ENCODE measurements at places on chromosomes 2 and 18.

- no peak for DNase-seq
These were observed 202.9 kb upstream of the HDAC4 start for GRCh38 chr2:239603411-239604356.

GRCh38 chr2:143955401-143956065 is 564.4 kb downstream of the ZEB2 start:
- no peak for DNase-seq

GRCh38 chr2:7027956-7028655 is 110.9 kb downstream of the RNF144A start:
- no peak for DNase-seq

GRCh38 chr2:63195310-63195709 is 144.7 kb downstream of the OTX1 start:
- DNase-seq: no peak

DNA sequence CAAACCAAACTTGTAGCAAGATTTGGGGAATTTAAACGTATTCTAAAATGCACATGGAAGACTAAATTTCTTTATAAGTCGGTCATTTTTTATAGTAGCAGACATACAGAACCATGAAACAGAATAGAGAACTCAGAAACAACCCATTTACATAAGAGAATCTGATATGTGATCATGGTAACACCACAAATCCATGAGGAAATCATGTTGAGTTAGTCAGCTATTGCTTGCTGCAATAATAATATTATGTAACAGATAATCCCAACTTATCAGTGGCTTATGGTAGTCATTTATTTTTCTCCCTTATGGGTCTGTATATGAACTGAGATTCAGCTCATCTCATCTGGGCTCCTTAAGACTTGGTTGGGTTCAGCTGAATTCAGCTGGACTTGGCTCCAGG is 103.4 kb upstream of the SERTAD2 start:
- DNase-seq: no peak

GRCh38 chr2:54558188-54559005 is 102.3 kb downstream of the SPTBN1 start:
- DNase-seq: peak; percentile 93

GRCh38 chr2:37198681-37199065 is 2.4 kb downstream of the CEBPZOS start:
- no peak for DNase-seq

GRCh38 chr2:127024769-127025358 is 82.1 kb downstream of the BIN1 start:
- peak; percentile 42 for DNase-seq

- DNase-seq: no peak
These were observed 12.0 kb upstream of the ZCCHC2 start for GRCh38 chr18:62510789-62511188.

DNA sequence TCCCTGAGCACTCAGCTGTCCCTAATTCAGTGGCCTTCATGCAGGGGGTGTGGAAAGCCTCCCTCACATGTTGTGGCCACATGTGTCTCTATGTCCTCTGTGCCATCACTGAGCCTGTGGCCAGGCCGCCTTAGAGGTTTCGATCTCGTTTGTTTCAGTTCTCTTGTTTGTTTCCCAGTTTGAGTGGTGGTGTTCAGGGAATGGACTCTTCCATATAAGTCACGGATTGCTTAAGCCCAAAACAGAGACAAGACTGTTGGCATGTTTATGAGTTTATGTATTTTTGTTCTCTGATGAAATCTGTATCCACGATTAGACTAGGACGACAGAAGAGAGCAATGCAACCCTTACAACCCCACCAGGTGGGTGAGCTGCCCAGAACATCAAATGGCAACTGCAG is 134.5 kb downstream of the CCBE1 start:
- no peak for DNase-seq

DNA sequence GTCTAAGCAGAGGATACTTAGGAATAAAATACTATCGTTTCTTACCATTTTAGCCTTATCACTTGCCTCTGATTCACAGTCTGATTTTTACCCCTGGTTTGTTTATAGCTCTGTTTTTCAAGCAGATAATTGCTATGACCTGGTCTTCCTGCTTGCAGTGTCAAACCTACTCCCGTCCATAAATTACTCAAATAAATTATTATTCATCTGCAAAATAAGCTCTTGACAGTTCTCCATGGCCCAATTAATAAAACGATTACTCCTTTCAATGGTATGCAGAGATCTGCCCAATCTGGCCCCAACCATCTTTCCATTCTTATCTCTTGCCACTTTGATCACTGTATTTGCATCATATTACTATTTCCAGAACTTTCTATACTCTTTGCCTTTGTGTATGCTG is 354.0 kb downstream of the CCDC85A start:
- DNase-seq: no peak

- no peak for DNase-seq
These were observed 77.2 kb downstream of the LTBP1 start for GRCh38 chr2:33023728-33024500.

DNA sequence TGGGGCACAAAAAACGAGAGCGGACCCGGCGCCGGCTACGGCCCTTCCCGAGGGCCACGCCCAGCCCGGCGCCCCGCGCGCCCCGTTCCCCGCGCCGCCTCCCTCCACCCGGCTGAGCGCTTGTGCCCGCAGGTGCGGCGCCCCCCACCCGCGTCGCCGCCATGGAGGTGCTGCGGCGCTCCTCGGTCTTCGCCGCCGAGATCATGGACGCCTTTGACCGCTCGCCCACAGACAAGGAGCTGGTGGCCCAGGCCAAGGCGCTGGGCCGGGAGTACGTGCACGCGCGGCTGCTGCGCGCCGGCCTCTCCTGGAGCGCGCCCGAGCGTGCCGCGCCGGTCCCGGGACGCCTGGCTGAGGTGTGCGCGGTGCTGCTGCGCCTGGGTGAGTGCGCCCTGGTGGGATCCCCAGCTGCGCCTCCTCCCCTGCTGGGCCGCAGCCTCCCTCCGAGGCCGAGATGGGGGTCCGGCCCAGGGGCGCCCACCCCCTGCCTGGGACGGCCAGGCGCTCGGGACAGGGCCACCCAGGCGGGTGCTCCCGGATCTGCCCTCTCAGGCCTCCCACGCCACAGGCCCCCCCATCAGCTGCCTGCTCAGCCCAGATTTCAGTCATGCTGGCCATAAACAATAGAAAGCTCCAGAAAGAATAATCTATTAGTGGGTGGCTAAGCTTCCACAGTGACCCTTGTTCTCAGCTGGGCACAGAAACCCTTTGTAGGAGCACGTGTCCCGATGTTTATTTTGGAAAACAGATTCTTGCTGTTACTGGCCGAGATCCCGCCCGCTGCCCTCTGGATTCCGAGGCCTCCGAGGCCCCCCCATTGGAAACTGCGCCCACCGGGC is 997 bp downstream of the BOK start:
- DNase-seq: no peak

- DNase-seq: no peak
These were observed 8.8 kb downstream of the RALB start for GRCh38 chr2:120261387-120262006.

DNA sequence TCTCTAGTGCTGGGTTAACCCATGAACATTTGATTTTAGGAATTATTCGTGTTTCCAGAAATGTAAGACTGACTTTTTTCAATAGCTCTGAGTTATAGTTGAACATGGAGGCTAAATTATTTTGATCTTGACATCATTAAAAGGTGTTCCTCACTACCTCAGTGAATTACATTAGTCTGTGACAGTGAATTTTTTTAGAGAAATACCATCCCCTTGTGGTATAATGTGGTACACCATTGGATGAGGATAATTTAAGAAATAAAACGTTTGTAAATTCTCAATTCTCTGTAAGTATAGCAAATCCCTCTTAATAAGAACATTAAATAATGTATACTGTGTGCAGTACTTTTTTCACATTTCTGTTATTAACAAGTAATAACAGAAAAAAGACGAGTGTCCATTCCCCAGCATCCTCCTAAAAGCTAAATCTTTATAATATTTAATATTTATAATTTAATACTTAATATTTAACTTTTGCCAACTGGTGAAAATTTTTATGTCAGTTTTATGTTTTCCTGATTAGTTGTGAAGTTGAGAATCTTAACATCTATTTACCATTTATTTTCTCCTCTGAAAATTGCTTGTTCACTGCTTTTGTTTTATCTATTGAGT is 70.3 kb upstream of the CWC22 start:
- peak; percentile 10 for DNase-seq

DNA sequence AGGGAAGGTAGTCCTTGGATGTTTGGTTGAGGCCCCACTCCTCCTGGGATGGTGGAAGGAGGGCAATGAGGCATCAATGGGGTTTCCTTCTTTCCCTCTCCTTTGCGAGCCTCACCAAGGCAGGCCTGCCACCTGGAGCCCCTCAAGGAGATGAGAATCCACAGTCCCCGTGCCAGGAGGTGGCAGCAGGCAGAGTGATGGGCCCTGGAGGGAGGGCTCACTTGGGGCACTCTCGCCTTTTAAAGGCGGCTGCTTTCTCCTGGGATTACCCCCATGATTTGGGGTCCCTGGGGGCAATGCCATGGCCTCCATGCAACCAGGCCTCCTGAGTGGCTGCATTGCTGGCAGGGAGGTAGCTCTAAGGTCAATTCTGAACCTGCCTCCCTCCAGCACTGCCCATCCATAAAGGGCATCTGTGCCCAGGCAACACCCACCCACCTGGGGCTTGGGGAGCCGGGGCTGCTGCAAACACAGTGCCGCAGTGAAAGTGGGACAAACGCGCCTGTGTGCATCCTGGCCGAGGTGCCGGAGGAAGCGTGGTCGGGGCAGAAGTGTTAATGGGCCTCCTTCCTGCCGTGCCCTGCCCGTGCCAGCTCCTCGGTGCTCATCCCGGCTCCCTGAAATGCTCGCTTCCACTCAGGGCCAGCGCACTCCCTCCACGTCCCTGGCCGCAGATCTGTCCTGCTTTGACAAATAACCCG is 55.9 kb downstream of the ZFP36L2 start:
- DNase-seq: no peak

GRCh38 chr18:42348722-42349121 is 393.7 kb downstream of the PIK3C3 start:
- no peak for DNase-seq

DNA sequence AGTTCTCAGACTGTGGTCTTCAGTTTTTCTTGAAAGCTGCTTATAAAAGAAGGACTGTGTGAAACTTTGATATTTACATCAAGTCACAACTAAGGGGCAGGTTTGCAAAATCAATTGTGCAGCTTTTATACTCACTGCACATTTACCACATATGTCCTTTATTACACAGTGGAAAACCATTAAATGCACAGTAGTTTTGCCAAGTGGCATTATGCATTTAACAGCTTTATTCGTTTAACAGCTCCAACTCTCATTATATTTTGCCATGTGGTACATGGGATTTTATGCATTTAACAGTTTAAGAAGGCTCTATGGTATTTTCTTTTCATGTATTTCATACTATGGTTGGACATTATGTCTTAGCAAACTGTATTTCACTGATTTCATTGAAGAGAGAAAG is 135.6 kb downstream of the SATB2 start:
- no peak for DNase-seq

GRCh38 chr2:144515696-144516410 is 4.1 kb downstream of the ZEB2 start:
- no peak for DNase-seq

DNA sequence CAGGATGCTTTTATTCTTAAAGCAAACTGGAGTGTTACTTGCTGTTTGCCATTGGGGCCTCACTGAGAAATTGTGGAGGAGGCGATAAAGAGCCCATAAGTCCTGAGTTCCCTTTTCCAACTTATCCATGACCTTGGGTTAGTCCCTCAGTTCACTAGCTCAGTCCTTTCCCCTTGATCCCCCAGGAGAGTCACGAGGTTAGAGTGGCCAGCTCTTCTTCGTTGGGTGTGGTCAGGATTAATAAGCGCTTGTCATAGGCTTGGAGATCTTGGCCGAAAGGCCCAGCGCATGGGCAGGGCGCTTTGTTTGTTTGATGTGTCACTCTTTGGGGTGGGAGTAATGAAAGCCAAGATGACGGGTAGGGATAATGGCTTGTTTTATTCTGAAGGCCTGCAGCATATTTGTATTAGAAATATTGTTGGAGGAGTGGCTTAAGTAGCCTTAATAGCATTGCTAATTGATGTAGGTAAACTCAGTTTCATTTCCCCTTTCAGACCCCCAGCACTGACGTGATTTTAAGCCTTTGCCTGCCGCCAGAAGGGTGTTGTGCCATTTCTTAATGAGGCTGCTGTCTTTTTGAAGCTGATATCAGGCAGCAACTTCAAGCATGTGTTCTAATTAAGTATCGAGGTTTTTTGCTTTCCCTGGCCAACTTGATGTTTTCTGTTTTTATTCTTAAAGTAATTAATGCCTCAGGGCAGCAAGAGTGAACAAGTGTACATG is 15.7 kb downstream of the GRHL1 start:
- DNase-seq: no peak

- no peak for DNase-seq
These were observed 7.4 kb upstream of the NPAS2 start for GRCh38 chr2:100812573-100812972.

DNA sequence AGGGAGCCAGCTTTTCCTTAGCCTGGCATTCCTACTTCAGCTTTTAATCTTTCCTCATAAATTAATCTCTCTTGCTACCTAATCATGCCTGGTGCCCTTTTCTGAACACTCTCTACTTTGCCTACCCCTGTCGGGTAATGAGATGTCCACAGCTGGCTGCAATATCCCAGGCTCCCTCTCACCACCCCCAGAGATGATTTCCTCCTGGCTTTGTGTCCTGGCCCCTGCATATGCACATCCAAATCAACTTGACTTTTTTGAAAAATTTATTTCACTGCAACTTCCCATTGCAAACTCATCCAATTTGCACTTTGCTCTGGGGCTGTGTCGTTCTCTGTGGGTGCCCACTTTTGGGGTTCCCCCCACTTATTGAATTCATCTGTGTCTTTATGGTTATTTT is 218.1 kb upstream of the SKOR2 start:
- no peak for DNase-seq

DNA sequence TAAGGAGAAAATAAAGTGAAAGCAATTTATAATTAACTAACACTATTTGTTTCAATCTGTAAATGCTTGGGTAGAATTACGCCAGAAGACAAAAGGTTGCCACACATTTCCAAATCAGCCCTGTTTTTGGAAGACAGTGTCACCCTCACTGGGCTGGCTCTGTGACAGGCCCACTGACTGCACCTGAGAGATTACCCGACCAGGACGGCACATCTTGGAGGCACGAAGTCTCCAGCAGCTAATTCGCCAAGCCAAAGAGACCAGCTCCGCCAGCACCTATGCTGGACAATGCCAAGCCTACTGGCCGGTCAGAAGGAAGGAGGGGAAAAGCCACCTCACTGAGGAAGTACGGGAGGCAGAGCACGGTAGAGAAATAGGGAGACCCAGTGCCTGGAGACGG is 61.9 kb downstream of the CYB5A start:
- no peak for DNase-seq

DNA sequence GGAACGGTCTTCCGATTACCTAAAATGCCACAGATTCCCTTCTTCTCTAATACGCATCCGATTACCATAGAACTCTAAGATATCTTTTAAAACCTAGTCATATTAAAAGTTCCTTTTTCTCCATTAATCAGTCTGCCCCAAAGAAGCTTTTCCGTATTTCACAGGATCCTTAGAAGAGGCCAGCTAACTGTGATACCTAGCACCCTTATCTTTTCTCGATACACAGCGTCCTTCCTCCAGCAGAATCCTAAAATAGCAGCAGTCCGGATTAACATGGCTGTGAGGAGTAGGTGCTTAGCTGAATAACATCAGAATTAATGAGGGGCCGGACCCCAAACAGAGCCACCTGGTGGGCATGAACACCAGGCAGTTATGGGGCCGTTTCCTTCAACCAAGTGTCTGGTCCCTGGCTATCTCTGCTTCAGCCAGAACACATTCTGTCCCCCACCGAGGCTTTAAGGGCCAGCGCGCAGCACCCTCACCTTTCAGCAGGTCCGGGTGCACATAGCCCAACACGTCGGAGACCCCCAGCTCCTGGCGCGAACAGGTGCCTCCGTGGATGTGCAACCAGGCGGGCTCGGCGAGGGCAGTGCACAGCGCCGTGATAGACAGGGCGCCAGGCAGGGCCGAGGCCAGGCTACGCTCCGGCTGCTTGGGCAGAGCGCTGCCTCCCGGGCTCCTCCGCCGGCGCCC is 995 bp downstream of the TMEM127 start:
- DNase-seq: peak; percentile 25
